ENCODE measurements at places on chromosomes 16 and 17.

GRCh38 chr16:84884596-84885341, 65.0 kb downstream of the CRISPLD2 start:
- no peak for DNase-seq

GRCh38 chr16:64211331-64211730, 910.5 kb downstream of the CDH11 start:
- DNase-seq, result no peak

GRCh38 chr17:17710355-17710727, 29.1 kb downstream of the RAI1 start:
- DNase-seq, result no peak

DNA sequence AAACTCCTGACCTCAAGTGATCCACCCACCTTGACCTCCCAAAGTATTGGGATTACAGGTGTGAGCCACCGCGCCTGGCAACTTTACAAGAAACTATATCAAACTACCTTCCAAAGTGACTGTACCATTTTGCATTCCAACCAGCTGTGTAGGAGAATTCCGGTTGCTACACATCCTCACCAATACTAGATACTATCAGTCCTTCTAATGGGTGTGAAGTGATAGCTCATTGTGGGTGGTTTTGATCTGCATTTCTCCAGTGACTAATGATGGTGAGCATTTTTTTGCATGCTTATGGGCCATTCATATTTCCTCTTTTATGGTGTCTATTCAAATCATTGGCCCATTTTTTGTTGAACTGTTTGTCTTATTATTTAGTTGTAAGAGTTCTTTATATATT, 37.7 kb downstream of the SCNN1B start:
- DNase-seq, result no peak

GRCh38 chr17:79995696-79996095, 40.0 kb downstream of the TBC1D16 start:
- no peak for DNase-seq

- no peak for DNase-seq
These were observed 6.6 kb upstream of the MIF4GD start for GRCh38 chr17:75277664-75278071.

DNA sequence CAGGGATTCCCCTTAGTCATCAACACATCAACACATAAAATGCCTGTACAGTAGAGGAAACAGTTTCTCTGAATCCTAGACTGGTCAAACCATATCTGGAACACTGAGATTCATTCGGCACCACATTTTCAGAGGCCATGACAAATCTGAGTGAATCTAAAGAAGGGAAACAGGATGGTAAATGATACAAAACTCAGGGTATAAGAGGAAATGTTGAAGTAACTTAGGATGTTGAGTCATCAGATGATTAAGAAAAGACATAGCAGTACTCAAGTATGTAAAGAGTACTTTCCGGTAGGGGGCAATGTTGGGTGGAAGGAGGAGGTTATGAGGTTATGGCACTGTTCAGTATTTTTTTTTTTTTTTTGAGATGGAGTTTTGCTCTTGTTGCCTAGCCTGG, 358.5 kb upstream of the PMFBP1 start:
- DNase-seq, result no peak

DNA sequence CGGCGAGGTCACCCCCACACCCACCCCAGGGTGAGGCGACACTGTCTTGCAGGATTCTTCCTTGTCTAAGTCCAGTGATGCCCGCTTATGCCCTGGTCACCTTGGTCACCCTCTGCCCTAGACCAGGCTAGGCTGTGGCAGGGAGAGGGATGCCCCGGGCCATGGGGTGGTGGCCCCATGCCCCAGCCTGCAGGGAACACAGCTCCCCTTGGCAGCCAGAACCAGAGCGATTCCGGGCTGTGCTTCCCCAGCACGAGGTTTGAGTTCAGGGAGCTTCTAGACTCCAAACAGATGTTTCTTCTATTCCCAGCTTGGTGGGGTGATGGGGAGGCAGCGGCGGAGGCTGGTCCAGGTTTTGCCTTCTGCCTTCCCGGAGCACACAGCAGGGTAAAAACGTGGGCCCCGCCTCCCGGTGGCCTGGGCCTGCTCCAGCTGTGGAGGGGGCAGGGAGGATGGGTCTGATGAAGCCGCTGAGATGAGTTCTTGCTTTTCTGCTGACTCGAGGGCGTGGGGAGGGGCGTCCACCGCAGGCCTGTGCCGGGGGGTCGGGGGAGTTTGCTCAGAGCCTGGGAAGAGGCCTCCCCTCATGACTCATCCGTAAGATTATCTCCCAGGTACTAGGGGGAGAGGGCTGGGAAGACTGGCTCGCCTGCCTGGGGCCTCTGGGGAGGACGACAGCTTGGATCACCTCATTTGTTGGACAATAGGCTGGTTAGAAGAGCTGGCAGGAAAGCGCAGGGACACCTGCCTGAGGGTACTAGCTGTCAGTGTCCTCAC, 15.4 kb downstream of the SMTNL2 start:
- no peak for DNase-seq

GRCh38 chr16:10751291-10751697, 7.7 kb downstream of the NUBP1 start:
- DNase-seq, result no peak

DNA sequence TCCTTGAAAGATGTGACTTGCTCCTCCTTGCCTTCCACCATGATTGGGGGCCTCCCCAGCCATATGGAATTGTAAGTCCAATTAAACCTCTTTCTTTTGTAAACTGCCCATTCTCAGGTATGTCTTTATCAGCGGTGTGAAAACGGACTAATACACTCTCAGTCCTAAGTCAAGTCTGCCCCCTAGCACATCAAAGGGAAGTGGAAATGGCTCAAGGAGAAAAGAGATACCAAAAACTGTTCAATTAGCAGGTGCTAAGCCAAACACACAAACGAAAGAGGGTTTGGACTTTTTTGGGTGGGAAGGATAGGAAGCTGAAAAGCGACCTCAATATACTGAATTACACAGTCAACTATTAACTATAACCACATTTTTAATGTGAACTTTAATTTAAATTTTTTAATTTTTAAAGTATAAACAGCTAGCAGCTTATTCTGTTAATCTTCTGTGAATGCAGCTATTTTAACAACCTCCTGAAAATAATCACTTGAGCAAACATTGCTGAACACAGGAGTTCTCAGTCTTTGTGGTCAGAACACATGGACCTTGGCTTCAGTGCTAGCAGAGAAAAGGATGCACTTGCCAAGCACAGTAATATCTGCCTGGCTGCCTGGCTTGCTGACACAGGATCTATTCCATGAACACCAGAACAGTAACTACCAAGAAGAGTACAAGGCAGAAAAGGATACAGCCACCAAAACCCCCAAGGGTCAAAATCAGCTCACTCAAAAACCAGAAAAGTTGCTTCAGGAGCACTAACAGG, 10.9 kb downstream of the ZNF18 start:
- DNase-seq, result no peak

DNA sequence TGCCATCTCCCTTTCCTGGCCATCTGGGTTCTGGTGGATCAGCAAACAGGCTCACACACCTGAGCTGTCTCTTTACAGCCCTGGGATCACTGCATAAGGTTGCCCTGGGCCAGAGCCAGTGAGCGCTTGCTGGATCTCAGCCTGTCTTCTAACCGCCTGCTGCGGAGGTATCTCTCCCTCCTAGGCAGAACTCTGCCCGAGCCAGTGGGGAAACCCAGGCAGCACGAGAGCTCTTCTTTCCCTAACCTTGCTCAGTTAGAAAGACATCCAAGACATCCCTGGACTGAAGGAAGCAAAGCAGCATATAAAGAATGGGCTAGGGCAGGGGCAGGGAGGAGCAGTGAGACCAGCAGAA, 6.4 kb downstream of the HAS3 start:
- DNase-seq, result no peak

GRCh38 chr17:2959371-2960130, 103.9 kb downstream of the OR1D5 start:
- no peak for DNase-seq

DNA sequence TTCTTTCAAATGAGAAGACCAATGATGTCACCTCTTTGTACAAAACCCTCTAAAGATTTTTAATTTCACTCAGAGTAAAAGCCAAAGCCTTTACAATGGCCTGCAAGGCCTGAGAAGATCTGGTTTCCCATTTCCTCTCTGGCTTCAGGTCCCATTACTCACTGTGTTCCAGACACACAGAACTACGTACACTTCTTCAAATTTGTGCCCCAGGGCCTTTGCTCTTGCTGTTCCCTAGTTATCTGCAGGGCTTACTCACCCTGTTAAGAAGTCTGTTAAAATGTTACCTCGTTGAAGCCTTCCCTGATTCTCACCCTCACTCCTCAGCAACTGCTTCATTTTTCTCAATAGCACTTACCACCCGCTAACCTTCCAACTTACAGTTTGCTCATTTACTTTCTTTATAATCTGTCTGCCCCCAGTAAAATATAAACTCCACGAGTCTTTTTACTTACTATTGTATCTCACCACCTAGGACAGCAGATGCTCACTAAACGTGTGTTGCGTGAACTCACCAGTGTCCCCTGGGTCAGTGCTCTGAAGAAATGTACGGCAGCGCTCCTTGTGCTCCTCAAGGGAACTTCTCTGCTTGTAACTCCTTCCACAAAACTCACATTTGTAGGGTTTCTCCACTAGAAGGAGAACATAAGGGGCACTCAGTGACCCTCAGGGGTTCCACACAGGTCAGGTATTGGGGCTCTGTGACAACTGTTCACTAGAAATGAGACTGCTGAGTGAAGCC, 50.2 kb downstream of the GRB7 start:
- DNase-seq, result no peak

GRCh38 chr17:78415821-78416711, 37.6 kb downstream of the PGS1 start:
- no peak for DNase-seq

GRCh38 chr17:77474292-77474988, 333.7 kb downstream of the SEC14L1 start:
- no peak for DNase-seq

DNA sequence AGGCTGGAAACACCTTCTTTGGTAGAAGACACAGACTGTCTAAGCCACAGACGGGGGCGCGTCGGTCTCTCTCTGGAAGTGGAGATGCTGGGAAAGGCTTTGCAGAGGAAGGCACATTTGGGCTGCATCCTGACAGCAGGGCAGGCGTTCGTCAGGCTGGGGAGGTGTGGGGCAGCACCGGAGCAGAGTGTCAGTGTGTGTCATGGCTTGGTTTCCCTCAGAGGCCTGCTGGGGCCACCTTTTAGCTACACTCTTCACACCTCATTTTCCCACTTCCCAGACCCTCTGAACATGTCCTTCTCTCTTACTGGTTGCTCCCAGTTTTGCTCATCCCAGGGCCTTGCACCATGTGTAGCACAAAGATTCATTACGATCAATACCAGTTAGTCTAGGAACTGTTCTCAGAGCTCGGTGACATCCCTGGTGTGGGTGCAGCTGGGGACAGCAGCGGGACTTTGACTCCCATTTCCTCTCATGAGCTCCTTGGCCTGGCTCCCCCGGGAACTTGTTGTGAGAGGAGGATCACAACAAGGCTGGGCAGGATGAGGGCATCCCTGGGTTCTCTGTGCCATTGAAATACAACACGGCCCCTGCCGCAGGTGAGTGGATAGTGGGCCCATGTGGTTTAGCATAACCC, 33.1 kb downstream of the SMARCE1 start:
- no peak for DNase-seq

- no peak for DNase-seq
These were observed 137.2 kb upstream of the RPH3AL start for GRCh38 chr17:489758-490329.

DNA sequence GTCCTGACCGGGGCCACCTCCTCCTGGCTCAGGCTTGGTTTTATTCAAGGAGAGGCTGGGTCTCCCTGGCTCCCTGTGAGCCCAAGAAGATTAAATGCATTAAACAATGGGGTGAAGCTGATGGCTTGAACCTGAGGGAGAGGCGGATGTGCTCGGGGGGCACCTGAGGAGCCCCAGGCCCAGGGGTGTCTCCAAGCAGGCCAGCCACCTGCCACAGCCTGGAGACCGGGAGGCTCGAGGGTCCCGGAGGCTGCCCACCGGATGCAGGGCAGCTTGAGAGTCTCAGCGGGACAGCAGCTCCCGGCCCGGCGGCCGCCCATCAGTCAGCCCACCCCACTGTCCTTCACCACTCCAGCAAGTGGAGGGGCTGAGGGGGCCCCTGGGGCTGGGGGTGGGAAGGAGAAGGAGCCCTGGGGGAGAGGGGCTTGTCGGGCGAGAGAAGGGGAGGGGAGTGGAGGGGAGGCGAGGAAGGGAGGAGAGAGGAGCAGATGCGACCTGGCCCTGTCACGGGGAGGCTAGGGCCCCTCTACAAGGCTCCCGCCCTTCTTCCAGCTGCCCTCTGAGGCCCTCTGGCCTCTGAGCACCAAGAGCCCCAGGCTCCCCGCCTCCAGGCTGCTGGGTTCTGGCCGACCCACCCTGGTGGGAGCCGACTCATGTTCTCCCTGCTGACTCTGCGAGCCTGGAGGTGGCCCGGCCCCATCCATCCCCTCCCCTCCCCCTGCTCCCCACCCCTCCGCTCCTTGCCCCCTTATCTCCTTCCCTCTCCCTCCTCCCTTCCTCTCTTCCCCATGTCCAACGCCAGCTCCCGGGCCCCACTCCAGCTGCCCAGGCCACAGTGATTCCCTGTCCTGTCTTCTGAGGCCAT, 13.2 kb downstream of the CD7 start:
- no peak for DNase-seq

GRCh38 chr16:7513429-7513828, 180.8 kb downstream of the RBFOX1 start:
- DNase-seq, result no peak

- no peak for DNase-seq
These were observed 25.3 kb downstream of the G6PC3 start for GRCh38 chr17:44095647-44096496.

DNA sequence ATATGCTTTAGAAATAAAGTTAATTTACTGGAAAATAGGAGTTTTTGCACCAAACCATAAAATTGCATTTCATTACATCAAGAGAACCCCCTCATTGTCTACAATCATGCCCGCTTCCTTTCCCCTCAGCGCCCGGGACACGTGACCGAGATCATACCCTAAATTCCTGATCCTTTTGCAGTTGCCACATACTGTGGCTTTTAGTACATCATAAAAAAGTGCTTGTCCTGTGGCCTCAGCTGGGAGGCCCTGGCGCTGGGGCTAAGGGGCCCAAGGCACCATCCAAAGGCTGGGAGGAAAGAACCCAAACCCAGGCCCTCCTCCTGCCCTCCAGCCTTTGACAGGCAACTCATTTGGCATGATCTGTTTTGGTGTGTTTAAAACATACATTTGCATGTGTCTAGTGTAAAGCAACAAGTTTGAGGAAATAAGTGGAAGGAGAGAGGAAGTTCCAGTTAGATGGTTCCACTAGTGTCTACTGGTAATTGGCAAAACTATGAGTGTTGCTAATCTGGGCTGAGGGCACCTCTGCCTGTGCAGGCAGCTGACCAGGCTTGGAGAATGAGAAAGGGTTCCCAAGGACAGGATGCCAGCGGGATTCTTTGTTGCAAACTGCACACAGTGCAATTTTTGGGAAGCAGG, 6.0 kb downstream of the CDK5R1 start:
- DNase-seq, result no peak

DNA sequence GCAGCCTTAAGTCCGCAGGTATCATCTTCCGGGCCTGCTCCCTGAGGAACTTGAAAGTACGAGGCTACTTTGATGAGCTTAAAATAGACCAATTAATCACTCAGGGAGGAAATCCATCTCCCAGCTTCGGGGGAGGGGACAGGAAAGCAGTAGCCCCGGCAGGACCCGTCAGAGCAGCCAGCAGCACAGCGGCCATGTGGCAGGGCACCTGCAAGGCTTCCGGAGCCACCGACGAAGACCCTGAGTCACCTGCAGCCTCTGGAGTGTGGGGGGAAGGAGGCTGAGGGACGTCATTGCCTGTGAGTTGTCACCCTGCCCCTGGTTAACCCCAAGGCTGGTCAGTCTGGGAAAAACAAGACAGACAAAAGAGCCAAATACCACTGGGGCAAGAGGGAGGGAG, 4.4 kb upstream of the CYB561 start:
- DNase-seq, result no peak

GRCh38 chr16:66959704-66960161, 1.3 kb upstream of the CES3 start:
- DNase-seq, result no peak
